ENCODE measurements at places on chromosomes 5 and 9. TPM values are rescaled to one million over a fixed set of nuclear protein-coding genes. Genes with fewer than 3 reads are reported as not detected.

Gene NKD2
- 6.0 TPM for polyA plus RNA-seq

Gene ASPN
- polyA plus RNA-seq: 436 TPM

Gene OBP2B
- not detected for polyA plus RNA-seq

Gene PKD2L2
- polyA plus RNA-seq: 0.44 TPM

Gene SH3GL2
- 0.11 TPM for polyA plus RNA-seq

Gene DBH
- 0.87 TPM for polyA plus RNA-seq

Gene PCDHB12
- polyA plus RNA-seq: 2.3 TPM

Gene CATSPER3
- polyA plus RNA-seq: 0.36 TPM

Gene TNC
- 39.3 TPM for polyA plus RNA-seq

Gene NUTM2G
- polyA plus RNA-seq: 0.95 TPM

Gene OR5C1
- not detected for polyA plus RNA-seq

Gene GABRA6
- not detected for polyA plus RNA-seq

DNA sequence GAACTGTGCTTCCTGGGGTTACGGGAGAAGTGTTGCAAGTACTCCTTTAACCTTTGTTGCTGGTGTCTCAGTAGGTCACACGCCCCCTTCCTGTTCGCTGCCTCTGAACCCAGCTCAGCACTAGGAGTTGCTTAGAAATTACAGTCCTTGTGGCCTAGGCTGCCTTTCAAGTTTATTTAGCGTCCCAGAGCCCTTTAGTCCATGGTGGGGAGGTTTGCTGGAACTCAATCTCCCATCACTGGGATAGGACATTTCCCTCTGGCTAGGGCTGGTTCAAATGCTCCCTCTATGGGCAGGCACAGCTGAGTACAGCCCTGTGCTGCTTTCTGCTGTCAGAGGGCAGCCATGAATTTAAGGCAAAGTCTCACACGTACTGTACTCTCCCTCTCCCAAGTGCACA is 4.7 kb downstream of the IFNA8 start:
- DNase-seq: no peak

DNA sequence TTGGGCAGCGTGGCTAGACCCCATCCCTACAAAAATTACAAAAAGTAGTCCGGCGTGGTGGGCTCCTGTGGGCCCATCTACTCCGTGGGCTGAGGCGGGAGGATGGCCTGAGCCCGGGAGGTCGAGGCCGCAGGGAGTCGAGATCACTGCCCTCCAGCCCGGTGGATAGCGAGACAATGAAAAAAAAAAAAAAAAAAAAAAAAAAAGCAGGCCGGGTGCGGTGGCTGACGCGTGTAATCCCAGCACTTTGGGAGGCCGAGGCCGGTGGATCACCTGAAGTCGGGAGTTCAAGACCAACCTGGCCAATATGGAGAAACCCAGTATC is 110.5 kb upstream of the LPCAT1 start:
- DNase-seq: no peak

- no peak for DNase-seq
These were observed 39.6 kb downstream of the C5orf15 start for GRCh38 chr5:133928587-133929393.

GRCh38 chr9:70049236-70049635 is 5.6 kb downstream of the MAMDC2 start:
- peak; percentile 63 for DNase-seq

- no peak for DNase-seq
These were observed 18.1 kb upstream of the CLK4 start for GRCh38 chr5:178644826-178645545.

DNA sequence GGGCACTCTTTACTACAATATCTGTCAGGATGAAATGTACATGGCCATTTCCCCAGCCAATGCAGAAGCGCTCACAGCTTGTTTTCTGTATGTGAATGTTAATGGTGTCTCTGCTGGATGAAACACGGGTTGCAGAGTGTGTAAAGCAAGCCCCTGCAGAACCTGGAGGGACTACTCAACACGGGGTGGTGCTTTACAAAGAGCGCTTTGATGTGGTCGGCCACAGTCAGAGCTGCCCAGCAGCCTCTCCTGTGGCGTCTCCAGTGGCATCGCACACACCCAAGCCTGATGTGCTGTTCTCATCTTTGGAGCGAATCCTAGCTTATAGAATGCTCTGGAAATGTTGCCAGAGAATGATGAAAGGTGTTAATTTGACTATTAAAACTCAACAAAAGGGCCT is 162.7 kb upstream of the NFIL3 start:
- DNase-seq: no peak

DNA sequence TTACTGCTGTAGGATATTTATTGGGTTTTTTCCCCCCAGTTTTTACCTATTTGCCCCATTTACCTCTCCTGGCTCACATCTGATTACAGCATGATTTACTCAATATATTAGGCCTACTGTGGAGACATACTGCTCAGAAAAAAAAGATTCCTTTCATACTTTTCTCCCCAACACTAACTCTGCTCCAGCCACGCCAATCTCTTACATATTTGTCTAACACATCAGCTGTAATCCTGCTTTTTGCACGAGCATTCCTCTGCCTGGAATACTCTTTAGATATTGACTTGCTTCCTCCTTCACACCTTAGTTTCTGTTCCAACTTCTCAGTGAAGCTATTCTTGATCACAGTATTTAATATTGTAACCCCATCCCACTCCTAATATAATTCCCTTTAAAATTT is 158.1 kb upstream of the VCAN start:
- peak; percentile 33 for DNase-seq

- no peak for DNase-seq
These were observed 14.6 kb downstream of the GOLPH3 start for GRCh38 chr5:32159328-32160072.

DNA sequence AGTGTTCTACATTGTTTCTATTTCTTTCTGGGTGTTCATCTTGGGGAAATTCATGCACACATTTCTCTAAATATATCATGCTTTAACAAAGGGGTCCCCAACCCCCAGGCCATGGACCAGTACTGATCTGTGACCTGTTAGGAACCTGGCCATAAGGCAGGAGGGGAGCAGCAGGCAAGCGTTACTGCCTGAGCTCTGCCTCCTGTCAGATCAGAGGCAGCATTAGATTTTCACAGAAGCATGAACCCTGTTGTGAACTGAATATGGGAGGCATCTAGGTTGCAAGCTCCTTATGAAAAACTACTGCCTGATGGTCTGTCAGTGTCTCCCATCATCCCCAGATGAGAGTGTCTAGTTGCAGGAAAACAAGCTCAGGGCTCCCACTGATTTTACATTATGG is 270.0 kb downstream of the AGTPBP1 start:
- DNase-seq: no peak

DNA sequence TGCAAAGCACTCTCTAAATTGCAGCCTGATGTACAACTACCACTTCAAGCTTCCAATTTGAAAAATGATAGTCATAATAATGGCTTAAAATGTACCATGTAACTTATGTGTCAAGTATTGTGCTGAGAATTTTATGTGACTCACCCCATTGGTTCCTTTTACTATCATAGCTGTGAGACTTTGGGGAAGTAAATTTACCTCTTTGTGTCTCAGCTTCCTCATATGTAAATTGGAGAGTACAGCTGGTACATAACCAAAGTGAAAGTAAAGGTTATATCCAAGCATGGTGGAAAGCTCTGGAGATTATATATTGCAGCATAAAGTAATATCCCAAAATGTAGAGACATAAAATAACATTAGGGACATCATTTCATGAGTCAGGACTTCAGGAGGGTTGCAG is 2200.4 kb upstream of the C9orf72 start:
- no peak for DNase-seq

DNA sequence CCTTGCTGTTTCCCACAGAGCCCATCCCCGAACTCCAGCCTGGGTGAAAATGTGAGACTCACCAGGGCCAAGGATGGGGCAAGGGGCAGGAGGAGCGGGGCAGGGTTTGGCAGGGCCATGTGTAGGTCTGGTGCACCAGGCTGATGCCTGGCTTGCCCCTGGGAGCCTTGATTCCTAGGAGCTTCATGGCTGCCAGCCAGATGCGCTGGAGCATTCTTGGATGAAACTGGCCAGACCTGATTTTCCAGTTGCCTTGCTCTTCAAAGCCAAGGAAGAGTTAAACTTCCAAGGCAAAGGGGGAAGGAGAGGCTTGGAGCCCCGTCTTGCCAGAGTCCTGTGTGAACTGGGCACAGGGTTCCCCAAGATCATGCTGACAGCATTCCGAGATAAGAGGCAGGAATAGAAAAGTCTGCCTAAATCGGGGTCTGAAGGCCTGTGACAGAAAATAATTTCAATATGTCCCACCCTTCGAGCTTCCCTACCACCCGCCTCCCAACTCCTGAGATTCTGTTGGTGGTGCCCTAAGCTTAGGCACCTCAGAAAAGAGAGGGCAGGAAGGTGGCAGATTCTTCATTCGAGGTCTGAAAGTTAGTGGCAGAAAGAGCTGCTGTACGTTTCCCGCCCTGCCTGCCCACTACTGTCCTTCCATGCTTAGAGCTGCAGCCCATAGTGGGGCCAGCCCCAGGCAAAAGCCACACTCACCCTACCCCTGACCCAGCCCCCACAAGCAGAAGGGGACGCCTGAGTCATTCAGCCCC is 20.4 kb downstream of the FAT2 start:
- DNase-seq: no peak
